ENCODE measurements at places on chromosomes 5 and 9.

- DNase-seq = no peak
These were observed 636.2 kb upstream of the ST8SIA4 start for GRCh38 chr5:101539315-101539714.

GRCh38 chr5:62649476-62650113 lies 71.0 kb downstream of the LRRC70 start:
- no peak for DNase-seq

- peak; percentile 76 for DNase-seq
These were observed 34.9 kb upstream of the N4BP3 start for GRCh38 chr5:178078197-178079010.

DNA sequence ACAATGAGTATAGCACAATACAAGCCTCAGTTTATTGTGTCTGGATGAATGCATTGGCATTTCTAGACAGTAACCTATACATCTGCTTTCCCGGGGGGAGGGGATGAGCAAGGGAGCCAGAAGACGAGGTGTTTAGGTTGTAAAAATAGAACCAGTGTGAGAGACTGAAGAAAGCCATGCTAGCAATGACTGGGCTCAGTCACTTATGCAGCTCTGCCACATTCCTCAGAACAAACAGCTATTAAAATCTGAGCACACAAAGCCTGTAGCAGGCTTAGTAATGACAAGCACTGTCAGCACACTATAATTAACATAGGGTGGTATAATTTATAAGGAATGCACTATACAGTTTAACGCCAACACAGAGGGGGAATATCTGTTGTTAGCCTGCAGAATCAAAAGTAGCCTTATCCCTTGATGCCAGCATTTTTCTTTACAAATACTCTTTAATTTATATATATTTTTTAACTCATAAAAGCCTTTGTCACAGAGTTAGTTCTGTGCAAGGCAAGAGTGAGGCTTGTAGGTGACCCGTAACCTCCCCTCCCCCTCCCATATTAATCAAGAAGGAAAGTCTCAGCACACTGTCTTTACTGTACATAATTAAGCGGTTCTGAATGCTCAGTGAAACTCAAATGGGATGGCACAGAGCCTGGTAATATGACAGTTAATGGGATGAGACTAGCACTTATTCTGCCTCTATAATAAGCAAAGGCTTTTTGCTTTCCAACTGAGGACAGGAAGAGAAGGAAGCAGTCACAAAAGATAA lies 295.4 kb downstream of the CSNK1G3 start:
- DNase-seq = no peak

DNA sequence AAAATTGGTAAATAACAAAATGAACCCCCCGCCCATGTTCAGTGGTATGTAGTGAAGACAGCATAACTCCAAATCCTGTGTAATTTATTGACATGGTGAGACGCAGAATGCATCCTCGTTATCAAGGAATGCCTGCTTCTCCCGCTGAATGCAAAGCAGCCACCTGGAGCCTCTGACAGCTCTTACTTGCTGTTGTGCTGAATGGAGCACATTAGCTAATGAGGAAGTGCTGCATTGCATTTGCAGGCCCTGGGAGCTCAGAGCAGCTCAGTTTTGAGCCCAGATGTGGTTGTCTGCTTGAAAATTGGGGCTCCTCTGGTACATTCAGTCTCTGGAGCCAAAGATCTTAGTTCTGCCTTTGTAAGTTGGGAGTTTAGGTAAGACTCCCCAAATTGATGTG lies 28.9 kb downstream of the PLAC8L1 start:
- DNase-seq = no peak

- DNase-seq = no peak
These were observed 1.2 kb downstream of the DROSHA start for GRCh38 chr5:31530541-31531265.

DNA sequence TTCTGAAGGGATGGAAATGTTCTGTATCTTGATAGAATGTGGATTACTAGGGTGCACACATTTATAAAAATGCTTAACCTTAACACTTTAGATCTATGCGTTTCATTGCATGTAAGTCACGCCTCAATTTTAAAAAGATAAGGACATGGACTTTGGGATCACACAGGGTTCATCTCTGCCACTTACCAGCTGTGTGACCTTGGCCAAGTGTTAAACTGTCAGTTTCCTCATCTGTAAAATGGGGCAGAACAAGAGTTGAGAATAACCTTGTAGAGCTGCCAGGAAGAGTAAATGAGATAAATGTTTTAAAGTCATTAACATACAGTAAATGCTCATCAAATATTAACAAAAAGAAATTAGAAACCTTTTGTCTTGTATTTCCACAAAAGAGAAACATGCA lies 53.5 kb downstream of the NR6A1 start:
- DNase-seq = no peak

GRCh38 chr5:160555971-160556631 lies 134.4 kb downstream of the PTTG1 start:
- no peak for DNase-seq

GRCh38 chr5:57174890-57175510 lies 1.1 kb downstream of the GPBP1 start:
- no peak for DNase-seq

- peak; percentile 64 for DNase-seq
These were observed 126.8 kb upstream of the STC2 start for GRCh38 chr5:173454736-173455598.

All from hepatic stellate cell (primary cell).